ENCODE measurements at places on chromosomes 1 and 21.

DNA sequence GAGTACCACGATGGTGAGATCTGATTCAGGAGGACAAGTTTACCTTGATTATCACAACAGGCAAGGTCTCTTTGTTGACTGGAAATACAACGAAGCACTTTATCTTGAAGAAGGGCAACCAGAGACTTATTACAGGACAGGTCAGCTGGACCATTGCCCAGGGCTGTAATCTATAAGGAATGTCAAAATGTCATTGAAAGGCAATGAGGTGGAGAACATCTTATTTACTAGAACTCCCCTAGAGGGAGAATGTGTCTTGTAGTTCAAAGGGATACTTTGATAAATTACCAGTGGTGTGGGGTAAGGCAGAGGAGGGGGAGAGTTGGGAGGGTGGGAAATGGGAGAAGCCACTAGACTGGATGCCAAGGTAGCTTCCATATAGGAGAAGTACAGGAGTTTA is 212.3 kb downstream of the NCAM2 start:
- DNase-seq: no peak

DNA sequence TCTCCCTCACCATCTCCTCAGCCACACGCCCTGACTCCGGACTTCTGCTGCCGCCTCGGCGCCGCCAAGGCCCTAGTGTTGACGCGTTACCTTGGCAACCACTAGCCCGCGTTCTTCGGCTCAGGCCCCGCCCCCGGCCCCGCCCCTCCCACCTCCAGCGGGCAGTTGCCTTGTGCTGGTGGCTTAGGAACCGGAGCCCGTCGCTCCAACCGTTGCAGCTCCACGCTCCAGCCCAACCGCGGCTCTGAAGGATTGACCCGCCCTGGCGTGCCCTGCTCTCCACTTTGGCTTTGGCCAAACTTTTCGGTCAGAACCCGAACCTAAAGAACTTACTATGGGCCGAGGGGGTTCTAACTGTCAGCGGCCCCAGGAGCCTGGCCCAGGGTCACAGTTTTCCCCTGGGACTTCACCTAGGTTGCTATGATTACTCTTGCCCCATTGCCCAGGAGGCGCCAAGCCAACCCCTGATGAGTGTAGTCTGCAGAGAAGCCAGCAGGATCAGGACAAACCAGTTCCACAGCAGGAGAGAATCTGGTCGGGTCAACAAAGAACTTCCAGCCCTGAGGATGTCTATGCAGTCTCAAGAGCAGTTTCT is at the start of gene CFAP45:
CFAP45 (minus strand) TSS at position 80 of the 595 bp plus-strand sequence; CDS start at position 13, 67 bp downstream.
- DNase-seq: no peak

DNA sequence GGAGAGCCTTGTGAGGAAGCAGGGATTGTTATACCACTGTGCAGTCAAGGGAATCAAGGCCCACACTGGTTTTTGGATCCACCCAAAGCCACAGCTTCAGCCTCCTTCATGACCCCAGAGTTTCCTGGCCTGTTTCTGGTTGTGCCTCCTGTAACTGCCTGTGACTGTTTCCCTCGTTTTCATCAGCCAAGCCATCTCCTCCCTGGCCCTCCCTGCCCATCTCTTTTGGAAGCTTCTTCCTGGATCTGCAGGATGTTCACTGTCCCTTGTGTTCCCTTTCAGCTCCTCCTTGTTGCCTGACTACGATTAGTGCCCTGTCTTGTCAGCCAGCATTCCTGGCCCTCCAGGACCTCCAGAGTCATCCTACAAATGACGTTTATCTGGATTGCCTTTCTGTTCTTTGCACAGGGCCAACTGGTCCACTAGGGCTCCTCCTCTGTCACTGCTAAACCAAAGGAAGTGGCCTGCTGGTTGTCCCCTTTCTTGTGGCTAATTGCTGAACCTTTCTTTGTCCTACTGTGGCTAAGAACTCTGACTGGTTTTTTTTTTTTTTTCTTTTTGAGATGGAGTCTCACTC is 17.9 kb downstream of the SFT2D2 start:
- no peak for DNase-seq

DNA sequence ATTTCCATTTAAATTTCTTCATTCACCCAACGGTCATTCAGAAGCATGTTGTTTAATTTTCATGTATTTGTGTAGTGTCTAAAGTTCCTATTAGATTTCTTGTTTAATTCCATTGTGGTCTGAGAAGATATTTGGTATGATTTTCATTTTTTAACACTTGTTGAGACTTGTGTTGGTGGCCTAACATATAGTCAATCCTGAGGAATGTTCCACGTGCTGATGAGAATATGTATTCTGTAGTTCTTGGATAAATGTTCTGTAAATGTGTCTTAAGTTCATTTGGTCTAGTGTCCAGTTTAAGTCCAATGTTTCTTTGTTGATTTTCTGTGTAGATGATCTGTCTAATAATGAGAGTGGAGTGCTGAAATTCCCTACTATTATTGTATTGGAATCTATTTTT is 22.7 kb upstream of the LCE5A start:
- no peak for DNase-seq
